ENCODE measurements at places on chromosomes 1 and 21. TPM values are rescaled to one million over a fixed set of nuclear protein-coding genes. Genes with fewer than 3 reads are reported as not detected.

The CLDN17 gene
- total RNA-seq: not detected

DNA sequence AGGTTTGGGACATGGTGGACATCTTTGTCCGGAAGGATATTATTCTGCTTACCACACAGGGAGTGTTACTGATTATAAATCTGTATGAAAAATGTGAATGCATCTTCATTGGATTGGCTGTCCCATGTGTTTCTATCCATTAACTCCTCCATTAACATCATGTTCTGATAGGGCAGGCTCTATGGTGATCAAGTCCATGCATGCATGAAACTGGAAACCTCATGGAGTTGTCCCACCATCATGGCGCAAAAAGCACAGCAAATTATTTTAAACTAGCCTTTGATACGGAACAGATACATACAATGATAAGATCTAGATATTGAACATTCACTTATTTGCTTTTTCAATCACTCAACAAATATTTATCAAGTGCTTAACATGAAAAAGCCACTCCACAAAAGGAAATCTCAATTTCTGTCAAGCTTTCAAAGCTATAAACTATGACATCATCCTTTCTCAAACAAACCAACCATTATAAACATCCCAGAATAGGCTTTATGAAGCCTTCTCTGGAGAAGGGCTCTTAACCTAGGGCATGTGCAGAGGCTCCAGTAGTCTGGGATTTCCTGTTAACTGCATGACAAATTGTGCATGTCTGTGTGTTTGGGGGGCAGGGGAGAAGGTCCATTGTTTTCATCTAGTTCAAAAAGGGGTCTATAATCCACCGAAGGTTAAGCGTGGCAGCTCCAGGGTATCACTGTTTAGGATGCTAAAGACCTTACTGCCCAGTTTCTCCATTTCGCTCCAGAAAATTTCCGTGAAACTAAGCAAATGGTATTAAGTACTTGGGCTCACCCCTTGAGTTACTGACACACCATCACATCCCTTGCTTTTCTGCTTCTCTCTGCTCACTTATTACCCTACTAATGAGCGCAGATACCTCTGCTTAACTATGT lies 46.1 kb downstream of the ADAMTS1 start:
- no peaks in the 10 kb centered on the region for H3K36me3 ChIP-seq
- H3K4me1 ChIP-seq: no peaks in the 10 kb centered on the region
- H3K27ac ChIP-seq: no peak overlapping the region
- no peak overlapping the region for H3K4me3 ChIP-seq

DNA sequence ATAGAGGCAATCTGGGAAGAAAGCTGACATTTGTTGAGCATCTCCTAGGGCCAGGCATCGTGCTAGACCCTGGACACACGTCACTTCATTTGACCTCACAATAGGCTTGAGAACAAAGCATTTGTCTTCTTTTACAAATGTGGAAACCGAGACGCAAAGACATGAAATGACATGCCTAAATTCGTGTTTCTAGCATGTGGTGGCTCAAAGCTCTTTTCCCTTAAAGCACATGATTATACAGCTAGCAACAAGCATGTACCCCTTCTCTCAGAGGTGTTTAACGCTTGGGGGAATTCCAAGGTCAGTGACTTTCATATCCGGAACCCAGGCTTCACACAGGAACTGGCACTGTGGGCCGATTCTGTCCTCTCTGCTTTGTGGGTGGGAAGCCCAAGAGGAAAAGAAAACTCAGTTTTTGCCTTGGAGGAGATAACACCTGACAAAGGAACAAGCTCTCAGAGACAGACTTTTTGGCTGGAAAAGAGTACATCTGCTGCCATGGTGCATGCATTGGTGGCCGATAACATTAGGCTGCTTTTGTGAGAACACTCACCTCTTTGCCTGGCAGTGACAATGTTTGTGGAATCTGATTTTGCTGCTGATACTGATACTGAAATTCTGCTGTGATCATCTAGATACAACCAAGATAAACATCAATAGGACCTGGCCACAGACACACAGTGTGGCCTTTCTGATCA lies 15.4 kb upstream of the CD2 start:
- peak overlapping the region; percentile 9 for H3K4me3 ChIP-seq
- H3K27me3 ChIP-seq: no peaks in the 10 kb centered on the region
- peak overlapping the region; percentile 79 for H3K27ac ChIP-seq
- peaks cover 42% of the 10 kb centered on the region for H3K4me1 ChIP-seq
- peak; percentile 71 for DNase-seq

DNA sequence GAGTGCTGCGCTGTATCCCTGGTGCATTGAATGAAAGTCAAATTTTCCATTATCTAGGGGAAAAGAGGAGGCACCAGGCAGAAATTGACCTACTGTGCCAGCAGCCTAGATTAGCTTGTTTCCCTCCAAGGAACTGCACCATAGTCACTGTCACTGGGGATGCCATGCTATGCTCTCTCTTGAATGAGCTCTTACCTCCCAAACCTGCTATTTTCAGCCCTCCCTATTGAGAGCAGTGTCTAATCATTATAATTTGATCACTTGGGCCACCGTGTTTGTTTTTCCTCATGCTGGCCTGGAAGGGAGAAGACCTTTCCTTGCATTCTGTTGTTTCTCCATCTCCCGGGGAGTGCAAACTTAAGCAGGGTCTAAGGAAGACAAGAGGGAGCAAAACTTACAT lies 492.9 kb downstream of the SIPA1L2 start:
- no peak overlapping the region for H3K27ac ChIP-seq
- H3K36me3 ChIP-seq: no peaks in the 10 kb centered on the region
- H3K4me3 ChIP-seq: no peak overlapping the region
- no peak for DNase-seq
- no peaks in the 10 kb centered on the region for H3K4me1 ChIP-seq
- H3K27me3 ChIP-seq: no peaks in the 10 kb centered on the region

- no peak overlapping the region for H3K27ac ChIP-seq
- no peak for DNase-seq
- H3K36me3 ChIP-seq: peaks cover 28% of the 10 kb centered on the region
- no peaks in the 10 kb centered on the region for H3K27me3 ChIP-seq
These were observed 44.1 kb upstream of the EIF4G3 start for GRCh38 chr1:21220815-21221214.

DNA sequence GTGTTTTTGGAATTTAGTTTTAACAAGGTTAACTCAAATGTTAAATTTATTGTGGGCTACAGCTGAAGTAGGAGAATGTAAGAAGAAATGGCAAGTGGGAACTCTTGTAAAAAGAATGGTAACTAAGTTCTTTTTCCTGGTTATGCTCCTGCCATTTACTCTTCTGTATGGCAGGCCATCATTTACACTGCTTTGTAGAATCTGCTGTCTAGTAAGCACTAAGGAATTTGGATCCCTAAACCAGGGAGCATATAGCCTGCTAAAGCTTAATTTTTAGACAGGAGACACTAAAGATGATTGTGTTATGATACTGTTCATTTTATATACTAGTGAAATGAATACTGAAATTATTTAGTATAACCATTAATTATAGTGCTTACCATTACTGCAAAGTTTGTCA lies 85.3 kb downstream of the CAMTA1 start:
- no peaks in the 10 kb centered on the region for H3K36me3 ChIP-seq
- no peaks in the 10 kb centered on the region for H3K4me1 ChIP-seq
- no peak for DNase-seq
- H3K27me3 ChIP-seq: no peaks in the 10 kb centered on the region
- no peak overlapping the region for H3K27ac ChIP-seq
- H3K4me3 ChIP-seq: no peak overlapping the region

DNA sequence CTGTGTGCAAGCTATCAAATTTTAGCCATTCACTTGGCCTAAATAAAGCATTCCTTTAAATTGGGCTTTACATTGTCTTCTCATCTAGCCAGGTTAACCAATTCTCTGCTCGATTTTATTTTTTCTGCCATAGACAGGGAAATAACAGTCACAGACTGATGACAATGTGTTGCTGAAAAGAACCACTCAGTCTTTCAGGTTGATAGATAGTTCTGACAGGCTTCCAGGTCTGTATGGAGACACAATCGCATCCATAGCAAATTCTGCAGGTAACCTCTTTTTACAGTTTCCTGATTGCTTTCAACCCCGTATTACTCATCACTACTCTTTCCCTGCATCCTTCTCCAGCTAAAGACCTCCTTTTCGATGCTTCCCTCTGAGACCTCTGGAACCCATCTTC lies 198.0 kb downstream of the KCNH1 start:
- DNase-seq: no peak

DNA sequence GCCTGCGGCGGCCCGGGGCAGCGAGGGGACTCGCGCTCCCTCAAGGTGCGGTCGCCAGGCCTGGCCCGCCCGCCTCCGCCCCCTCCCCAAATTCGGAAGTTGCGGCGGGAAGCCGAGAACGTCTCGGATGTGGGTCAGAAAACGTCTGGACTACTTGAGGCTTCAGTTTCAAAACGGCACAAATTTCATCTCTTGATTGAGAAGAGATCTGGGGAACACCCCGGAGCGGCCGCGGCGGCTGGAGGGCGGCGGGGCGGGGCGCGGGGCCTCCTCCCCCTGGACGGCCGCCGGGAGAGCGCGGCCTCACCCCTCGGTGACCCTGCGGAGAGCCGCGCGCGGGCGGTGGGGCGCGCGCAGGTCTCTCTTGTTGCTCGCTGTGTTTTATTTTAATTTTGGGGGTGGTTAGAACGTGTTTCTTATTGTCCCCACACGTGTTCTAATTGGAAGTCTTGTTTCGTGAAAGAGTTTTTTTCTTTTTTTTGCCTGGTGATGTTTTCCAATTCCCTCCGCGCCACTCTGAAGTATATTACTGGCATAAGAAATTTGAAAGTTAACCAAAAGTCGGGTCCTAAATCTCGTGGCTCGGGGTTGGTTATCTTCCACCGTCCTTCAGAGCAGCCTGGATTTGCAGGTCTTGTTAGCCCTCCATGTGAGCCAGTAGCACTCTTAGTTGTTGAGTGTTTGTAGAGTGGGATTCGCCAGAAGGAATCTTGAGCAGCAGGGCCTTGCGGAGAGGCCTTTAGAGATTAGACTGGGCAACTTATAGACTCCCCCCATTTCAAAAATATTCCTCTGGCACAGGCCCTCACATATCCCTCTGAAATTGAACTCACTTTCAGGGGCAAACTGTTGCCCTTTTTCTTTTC lies 749 bp downstream of the PCBP3 start:
- H3K27me3 ChIP-seq: peaks cover 21% of the 10 kb centered on the region
- H3K36me3 ChIP-seq: no peaks in the 10 kb centered on the region

- H3K27ac ChIP-seq: no peak overlapping the region
- no peaks in the 10 kb centered on the region for H3K27me3 ChIP-seq
- H3K4me3 ChIP-seq: no peak overlapping the region
- H3K4me1 ChIP-seq: no peaks in the 10 kb centered on the region
- no peak for DNase-seq
- H3K36me3 ChIP-seq: no peaks in the 10 kb centered on the region
These were observed 94.7 kb upstream of the GPR52 start for GRCh38 chr1:174352883-174353608.

The CFHR3 gene
- not detected for total RNA-seq

The KCNA3 gene
- total RNA-seq: 38.4 TPM

DNA sequence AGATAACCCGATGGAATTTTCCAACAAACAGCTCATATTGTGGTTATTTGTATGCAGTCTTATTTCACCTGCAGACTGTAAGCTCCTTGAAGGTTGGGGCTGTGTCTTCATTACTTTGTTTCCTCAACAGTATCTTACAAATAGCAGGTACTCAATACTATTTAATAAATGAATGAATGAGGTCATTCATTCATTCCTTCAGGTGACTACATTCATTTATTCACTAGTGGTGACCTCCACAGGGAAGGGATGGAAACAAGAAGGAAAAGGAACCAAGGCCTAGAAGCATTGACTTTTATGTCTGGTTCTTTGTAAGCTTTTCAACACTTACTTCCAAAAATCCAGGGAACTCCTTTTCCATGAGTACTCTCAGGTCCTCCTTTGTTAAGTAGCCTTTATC lies 7.9 kb downstream of the S100A10 start:
- peaks cover 37% of the 10 kb centered on the region for H3K36me3 ChIP-seq
- H3K4me1 ChIP-seq: peaks cover 50% of the 10 kb centered on the region
- H3K4me3 ChIP-seq: no peak overlapping the region
- no peaks in the 10 kb centered on the region for H3K27me3 ChIP-seq
- no peak for DNase-seq

The C1orf226 gene
- not detected for total RNA-seq

DNA sequence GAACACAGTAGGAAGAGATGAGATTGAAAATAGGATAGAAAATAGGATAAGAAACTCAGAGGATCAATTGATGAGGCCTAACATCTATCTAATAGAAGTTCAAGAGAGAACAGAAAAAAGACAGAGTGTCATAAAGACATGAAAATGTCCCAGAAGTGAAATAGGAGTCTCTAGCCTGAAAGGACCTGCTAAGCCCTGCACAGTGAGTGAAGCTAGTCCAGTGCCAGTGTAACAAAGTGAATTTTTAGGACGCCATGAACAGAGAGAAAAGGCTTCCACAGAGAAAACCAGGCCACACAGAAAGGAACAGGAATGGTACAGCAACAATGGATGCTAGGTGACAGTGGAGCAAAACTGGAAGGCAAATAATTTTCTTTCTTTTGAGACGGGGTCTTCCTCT lies 20.3 kb upstream of the LSS start:
- peaks cover 23% of the 10 kb centered on the region for H3K4me1 ChIP-seq
- no peak for DNase-seq
- H3K36me3 ChIP-seq: peaks cover 67% of the 10 kb centered on the region
- no peak overlapping the region for H3K27ac ChIP-seq

DNA sequence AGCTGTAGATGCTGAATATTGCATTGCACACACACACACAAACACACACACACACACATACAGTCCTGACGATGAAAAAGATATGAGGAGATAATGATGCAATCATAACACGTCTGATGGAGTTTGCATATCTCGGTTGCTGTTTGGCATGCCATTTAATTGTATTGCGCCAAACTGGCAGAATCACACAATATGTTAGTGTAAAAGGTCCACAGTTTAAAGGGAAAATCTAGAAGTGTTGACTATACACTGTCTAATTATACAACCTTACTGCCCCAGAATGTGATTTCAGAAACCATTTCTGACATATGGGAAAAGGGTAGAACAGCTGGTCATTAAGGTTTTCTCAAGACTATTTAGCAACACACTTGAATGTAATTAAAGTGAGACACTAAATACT lies 123.7 kb upstream of the PROX1 start:
- H3K4me3 ChIP-seq: no peak overlapping the region
- DNase-seq: no peak
- no peaks in the 10 kb centered on the region for H3K27me3 ChIP-seq
- no peak overlapping the region for H3K27ac ChIP-seq
- H3K4me1 ChIP-seq: no peaks in the 10 kb centered on the region

The NPHS2 gene
- total RNA-seq: not detected

The FMO1 gene
- total RNA-seq: not detected

DNA sequence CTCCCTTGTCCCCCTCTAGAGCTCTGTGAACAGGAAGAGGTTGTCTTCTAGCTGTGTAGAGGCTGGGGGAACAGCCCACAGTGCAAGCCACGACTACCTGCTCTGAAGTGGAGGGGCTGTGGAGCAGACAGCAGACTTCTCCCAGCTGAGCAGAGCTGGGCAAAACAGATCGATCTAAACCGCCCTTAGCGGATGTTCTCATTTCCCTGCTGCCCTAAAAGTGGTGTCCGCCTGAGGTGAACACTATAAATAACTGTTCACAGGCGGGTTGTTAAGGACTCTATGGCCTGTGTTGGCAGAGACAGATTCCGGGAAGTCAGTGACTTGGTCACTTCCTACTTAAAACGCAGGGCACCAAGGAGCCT lies 203.2 kb downstream of the RHOU start:
- no peak overlapping the region for H3K27ac ChIP-seq
- H3K27me3 ChIP-seq: no peaks in the 10 kb centered on the region
- no peak overlapping the region for H3K4me3 ChIP-seq
- peaks cover 30% of the 10 kb centered on the region for H3K4me1 ChIP-seq
- DNase-seq: peak; percentile 36

Measured in CD8-positive, alpha-beta memory T cell (primary cell).